GM13976 (cell line): ENCODE measurements at places on chromosomes 3 and 15.
A peak's percentile ranks its signal among the peaks of the same experiment; 100 is the strongest.

DNA sequence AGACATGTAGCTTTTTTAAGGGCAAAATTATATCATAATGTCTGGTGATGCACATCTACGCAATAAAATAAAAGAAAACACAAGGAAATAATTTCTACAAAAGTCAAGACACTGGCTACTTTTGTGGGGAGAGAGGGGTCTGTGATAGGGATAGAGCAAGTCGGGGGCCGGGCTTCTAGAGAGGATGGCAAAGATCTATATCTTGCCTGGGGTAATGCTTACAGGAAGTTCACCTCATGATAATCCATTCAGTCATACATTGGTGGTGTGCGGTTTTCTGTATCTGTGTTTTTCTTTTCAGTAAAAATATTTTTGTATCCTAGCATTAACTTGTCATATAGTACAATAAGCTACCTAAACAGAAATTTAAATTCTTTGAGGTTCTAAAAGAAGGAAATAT lies 178.8 kb downstream of the ARRDC4 start:
- no peak for DNase-seq

- no peak for DNase-seq
Measured at GRCh38 chr3:153354641-153355040, 192.6 kb downstream of the RAP2B start.

- DNase-seq: no peak
Measured at GRCh38 chr3:24598695-24599470, 104.2 kb upstream of the THRB start.

DNA sequence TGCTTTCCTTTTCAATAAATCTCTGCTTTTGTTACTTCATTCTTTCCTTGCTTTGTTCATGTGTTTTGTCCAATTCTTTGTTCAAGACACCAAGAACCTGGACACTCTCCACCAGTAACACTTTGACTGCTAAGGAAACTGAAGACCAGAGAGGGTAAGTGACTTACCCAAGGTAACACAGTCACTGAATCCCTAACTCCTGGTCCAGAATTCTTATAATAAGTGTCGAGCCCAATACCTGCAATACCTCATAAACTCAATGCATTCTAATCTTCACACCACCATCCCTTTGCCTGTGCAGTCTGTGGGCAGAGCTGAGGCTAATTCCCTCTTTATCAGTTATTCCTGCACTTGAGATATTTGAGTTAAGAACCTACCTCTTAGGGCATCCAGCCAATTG lies 237.8 kb downstream of the UACA start:
- DNase-seq: no peak

- DNase-seq: no peak
Measured at GRCh38 chr3:41915353-41915752, 46.5 kb downstream of the ULK4 start.

- DNase-seq: no peak
Measured at GRCh38 chr3:72847282-72847681, 963 bp downstream of the SHQ1 start.

DNA sequence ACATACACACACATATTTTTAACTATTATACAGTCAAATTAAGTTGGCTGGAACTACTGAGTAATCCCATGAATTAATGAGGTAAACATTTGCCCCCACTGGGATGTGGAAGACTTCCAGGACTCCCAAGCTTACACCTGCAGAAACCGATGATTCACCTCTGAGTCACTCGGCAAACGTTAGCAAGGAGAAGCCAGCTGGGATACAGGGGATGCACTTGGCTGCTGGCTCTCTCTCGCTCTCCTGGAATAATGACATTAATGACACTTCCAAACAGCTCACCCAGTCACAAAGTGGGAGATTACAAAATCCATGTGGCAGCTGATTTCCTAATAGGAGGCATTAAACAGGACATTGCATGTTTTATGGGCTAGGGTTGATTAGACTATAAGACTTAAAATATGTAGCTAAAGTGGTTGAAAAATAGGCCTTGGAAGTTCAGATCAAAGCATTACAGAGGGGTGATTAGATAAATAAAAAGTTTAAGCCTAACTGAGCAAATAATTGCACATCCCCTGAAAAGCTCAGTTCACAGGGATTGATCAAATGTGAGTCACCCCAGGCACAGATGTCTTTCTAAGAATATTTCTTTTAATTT lies 500.9 kb downstream of the SOX2 start:
- no peak for DNase-seq

- no peak for DNase-seq
Measured at GRCh38 chr3:17640466-17640865, 102.0 kb downstream of the TBC1D5 start.

GRCh38 chr3:111967068-111967467 lies 11.8 kb upstream of the ABHD10 start:
- no peak for DNase-seq

DNA sequence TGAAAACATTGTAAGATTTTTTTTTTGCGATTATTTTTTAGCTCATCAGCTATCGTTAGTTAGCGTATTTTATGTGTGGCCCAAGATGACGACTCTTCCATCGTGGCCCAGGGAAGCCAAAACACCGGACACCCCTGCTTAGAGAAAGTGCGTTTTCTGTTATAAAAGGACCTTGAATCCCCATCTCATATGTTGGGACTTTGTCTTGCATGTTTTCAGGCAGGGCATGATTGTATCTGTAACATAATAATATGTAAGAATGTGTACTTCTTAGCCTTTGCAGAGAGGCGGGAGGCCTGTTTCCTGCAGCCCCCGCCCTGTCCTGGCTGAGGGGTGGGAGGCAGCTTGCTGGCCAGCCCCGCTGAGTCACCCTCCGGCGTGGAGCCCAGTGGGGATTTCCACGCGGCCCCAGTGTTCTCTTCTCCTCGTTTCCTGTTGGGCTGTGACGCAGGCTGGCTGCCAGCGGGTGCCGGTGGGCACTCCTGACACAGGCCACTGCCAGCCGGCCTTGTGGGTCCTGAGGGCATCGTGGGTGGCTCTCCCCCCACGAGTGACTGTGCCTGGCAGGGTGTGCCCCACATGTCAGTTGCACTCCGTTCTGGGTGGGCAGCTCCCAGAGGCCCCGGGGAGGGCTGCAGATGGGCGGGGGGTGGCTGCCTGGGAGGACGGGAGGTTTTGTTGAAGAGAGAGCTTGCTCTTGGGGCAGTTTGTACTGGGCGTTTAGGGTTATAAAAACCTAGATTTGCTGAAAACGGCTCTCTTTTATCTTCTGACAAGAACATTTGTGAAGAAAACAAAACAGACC lies 55.6 kb downstream of the SMAD3 start:
- peak; percentile 84 for DNase-seq

DNA sequence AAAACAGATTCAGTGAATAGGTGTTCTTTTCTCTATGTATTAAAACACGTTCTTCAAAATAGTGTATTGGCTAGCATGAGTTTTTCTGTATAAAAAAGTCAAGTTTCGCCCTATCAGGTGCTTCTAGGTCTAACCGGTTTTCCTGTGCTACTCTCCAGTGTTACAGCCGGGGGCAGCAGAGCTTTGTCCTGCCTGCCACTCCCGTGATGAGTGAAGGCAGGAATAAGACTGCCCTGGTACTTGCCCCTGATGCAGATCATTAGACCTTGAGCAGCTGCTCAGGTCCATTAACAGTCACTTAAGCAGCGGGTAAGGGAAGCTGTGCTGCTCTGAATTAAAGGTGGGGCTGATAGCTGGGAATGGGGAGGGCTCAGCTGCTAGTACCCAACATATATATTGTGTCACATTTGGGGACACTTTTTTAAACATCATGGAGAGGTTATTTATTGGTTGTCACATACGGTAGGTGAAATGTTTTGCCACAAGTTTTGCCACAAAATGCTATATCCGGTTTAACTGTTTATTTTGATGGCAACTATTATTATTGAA lies 1.3 kb upstream of the UNC13C start:
- no peak for DNase-seq

DNA sequence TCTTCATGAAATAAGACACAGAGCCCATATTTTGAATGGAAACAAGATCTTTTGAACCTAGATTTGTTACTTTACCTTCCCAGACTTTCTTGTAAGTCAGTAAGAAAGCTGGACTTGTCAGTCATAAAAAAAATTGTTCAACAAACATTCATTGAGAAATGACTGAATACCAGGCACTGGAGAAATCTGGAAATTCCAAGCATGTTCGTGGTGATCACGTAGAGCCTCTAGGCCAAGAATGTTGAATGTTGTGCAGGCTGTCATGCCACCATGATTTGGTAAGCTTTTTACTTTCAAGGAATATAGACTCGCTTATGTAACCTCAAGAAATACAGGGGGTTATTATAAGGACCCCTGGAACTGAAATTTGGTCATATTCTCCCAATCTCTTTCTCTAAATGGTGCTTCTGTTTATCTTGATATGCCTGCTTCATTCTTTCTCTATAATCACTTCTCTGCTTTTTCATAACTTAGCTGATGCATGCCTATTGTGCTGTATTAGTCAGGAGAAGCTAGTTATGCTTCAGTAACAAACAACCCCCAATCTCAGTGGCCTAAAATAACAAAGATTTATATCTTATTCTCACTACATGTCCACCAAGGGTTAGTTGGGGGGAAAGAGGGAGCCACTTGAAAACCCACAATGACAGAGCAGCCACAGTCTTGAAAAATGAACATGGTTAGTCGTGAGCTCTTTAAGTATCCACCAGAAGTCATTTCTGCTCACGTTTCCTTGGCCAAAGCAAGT lies 3.4 kb upstream of the TPM1 start:
- DNase-seq: no peak
